Endothelial cell (in vitro differentiated cells): ENCODE measurements at places on chromosomes 11 and 22. TPM values are rescaled to one million over a fixed set of nuclear protein-coding genes. Genes with fewer than 3 reads are reported as not detected.
A peak's percentile ranks its signal among the peaks of the same experiment; 100 is the strongest.

BTBD10 gene
- total RNA-seq, result 82.2 TPM

DNA sequence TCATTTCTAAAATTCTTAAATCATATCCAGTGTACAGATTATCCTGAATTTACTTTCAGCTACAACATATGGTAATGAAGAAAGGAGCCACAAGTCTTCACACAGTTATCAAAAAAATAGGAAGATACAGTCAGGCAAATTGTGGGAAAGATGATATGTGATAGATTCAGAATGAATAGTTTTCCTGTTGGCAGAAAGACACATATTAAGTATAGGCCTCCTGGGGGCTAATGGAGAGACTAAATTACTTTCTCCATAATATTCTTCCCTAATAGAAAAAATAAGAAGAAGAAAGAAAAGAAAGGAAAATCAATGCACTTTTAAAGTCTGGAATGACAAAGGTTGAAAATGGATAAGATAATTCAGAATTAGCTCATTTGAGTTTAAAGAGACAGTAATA, 2073.5 kb downstream of the LRRC4C start:
- DNase-seq, result no peak

DNA sequence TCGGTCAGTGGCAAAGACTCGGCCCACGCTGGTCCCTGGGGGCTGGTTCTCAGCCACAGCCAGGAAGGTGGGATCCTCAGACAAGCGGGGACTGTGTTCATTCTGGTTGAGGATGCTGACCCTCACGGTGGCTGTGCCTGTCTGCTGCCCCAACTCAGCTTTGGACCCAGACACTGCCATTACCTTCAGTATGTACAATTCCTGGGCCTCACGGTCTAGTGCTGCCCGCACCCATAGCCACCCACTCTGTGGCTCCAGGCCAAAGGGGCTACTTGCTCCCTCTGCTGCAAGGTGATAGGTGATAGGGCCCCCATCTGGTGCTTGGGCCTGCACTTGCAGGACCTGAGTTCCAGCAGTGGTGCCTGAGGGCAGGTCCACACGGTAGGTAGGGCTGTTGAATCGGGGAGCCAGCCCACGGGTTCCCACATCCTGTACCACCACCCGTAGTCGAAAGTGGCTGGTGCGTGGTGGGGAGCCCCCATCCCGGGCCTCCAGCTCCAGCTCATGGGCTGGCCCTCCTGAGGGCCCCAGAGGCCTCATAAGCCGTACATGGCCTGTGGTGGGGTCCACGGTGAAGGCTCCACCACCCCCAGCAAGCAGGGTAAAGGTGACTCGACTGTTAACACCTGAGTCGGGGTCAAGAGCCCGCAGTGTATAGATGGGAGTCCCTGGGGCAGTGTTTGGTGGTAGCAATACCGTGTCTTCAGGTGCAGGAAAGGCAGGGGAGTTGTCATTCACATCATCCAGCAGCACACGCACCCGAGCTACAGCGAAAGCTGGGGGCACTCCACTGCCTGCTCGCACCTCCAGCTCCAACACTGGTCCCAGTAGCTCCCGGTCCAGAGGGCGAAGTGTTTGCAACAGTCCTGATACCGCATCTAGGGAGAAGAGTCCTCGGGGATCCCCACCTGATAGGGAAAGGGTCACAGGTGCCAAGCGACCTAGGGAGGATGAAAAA, 13.2 kb upstream of the TPP1 start:
- DNase-seq, result no peak

SMC1B gene
- total RNA-seq, result not detected

DNA sequence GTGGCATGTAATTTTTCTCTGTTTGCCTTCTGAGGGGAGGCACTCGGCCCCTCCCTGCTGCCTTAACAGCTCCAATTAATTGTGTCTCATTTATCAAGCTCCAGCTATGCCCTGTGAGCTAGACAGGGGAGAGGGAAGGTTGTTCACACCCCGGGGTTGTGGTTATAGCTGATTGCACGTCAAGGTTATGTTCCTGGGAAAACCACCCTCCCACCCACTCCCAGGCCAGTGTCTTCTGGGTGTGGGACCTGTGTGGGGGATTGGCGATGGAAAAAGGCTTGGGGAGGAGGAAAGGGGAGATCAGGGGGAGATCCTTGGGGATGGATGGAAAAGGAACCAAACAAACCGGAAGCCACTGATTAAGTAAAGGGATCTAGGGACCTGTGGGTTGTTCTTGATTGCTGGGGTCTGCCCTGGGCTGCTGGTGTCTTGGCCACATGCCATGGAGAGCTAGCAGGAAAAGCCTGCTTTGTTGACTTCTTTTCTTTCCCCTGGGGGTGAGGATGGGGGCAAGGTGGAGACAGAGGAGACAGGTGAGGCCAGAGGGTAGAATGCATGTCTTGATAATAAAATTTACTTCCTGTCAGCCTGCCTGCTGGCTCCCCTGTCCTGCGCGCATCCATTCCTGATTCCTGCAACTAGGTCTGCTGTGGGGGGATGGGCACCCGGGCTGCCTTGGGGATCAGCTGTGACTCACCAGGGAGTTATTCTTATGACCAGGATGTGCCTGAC, 13.5 kb upstream of the SORL1-AS1 start:
- DNase-seq, result peak; percentile 78

DNA sequence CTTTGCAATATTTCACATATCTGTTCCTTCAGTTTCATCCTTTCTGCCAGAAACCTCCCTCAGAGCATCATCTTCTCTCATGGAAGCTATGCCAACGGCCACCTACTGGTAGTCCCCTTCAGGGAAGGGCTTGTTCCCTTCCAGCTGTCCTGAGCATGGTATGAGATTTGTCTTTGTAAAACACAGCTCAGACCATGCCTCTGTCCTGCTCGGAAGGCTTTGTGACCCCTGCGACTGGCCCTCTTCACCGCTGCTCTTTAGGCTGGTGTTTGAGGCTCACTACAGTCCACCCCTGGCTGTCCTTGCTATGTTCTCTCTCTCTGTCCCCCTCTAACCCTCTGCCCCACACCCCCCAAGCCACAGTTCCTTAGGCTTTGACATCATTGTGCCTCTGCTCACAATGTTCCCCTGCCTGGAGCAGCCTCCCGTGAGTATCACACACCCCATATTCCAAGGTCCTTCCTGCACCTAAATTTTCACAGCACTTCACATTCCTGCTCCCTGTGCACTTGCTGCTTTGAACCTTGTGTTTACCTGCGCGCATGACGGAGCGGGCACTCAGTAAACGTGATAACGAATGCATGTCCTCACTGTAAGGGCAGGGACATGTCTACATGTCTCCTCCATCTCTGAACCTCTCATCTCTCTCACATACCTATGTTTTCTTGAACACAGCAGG, 24.0 kb upstream of the ACER3 start:
- no peak for DNase-seq

- no peak for DNase-seq
Measured at GRCh38 chr22:43534916-43535315, 123.1 kb downstream of the MPPED1 start.

EED gene
- 18.5 TPM for total RNA-seq

GRCh38 chr11:131537748-131538147, 167.3 kb downstream of the NTM start:
- DNase-seq, result no peak

SERHL2 gene
- total RNA-seq, result 0.69 TPM

NLRP14 gene
- total RNA-seq, result 0.13 TPM

DNA sequence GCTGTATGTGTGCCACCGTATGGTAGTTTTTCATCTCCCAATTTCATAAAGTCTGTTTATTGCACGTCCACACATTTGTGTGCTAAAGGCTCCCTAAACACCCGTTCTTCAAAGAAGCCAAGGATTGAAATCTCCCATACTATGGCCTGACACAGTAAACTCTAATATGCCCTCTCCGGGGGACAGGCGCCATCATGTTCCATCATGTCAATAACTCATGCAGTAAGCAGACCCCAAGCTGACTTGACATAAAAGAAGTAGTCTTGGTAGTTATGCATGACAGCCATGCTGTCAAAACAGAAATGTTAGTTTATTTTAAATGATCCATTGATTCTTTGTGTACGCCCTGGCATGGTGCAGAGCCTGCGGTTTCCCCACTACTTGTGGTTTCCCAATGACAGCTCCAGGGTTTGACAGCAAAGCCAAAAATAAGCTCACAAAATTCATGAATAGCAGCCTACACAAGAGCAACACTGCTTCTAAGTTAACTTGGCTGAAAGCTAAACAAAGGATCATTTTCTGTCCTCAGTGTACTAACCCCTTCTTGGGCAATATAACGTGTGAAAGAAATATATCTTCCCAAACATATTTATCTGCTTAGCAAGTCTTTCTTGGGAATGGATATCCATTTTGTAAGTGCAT, 56.5 kb upstream of the CABP7 start:
- no peak for DNase-seq

DNA sequence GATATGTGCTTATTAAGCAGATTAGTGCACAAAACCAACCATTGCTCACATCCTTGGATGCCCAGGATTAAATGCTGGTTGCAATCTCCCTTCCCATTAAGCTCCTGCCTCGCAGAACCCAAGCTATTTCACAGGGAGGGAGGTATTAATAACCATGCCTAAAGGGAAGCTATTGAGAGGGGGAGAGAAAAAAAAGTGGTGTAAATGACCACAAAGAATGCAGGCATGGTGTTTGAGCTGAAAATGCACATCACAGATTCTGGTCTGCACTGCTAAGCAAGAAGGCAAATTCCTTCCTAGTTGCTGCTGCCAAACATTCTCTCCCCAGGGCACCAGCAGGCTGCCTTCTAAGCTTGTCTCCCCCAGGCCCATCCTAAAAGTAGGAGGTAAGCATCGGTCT, 92.0 kb upstream of the ISX start:
- no peak for DNase-seq

DNA sequence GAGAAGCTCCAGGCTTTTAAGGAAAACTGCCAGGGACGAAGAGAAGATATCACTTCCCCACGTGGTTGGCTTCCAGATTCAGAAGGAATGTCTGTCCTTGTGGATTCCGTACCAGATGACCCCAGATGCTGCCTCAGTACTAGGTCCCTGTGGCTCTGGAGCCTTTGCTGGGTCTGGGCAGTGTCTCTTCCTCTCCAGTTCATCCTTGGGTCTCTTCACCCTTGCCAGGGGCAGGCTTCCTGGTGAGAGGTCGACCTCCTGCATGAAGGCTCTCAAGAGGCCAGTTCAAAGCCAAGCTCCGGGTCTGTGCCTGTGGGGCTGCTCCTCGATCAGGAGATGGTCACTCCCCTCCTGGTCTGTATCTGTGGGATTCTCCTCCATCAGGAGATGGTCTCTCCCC, 74.7 kb upstream of the B3GAT1 start:
- no peak for DNase-seq

DNA sequence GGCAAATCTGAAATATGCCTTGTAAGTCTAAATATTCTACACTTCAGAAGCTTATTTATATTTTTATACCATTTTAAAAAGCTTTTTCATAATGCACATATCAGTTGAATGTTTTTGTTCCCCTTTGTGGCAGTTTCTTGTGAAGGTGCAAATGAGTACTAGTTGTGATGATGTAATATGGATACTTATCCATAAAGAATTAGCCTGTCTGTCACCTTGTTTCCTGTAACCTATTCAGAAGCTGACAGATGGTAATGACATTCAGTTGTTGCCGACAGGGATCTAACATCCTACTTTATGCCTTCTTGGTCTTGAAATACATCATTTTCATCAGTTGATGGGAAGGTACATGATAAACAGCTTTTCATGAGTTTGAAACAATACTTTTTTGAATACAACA, 2.9 kb downstream of the QSER1 start:
- no peak for DNase-seq

ZFP91 gene
- total RNA-seq, result 28.4 TPM

GRCh38 chr22:23001463-23001862, 68.9 kb upstream of the GNAZ start:
- DNase-seq, result no peak

NLRP6 gene
- not detected for total RNA-seq

GRCh38 chr22:46033256-46034200, 56.6 kb upstream of the WNT7B start:
- no peak for DNase-seq

PRRG4 gene
- total RNA-seq, result not detected

YPEL4 gene
- total RNA-seq, result not detected

DNAJB7 gene
- total RNA-seq, result not detected

MCM5 gene
- total RNA-seq, result 80.9 TPM

BAIAP2L2 gene
- total RNA-seq, result 0.77 TPM

ANGPTL5 gene
- total RNA-seq, result not detected

DNA sequence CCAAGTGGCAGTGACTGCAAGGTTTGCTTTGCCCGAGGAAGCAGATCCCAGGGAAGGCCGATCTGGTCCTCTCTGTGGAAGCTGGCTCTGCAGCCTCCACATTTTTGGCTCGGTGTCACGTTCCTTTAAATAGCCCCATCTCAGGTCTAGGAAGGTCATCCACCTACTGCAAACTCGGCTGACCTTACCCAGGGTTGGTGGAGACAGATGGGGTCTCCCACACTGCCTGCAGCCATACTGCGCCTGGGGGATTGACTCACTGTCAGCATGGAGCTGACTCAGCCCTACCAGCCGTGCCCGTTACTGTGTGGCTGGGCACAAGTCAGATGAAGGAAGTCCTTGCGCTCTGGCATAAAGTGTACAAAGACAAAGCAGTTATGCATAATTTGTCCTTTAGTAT, 16.9 kb downstream of the CDPF1 start:
- DNase-seq, result no peak

- DNase-seq, result no peak
Measured at GRCh38 chr11:123116486-123116885, 54.5 kb upstream of the HSPA8 start.

DNA sequence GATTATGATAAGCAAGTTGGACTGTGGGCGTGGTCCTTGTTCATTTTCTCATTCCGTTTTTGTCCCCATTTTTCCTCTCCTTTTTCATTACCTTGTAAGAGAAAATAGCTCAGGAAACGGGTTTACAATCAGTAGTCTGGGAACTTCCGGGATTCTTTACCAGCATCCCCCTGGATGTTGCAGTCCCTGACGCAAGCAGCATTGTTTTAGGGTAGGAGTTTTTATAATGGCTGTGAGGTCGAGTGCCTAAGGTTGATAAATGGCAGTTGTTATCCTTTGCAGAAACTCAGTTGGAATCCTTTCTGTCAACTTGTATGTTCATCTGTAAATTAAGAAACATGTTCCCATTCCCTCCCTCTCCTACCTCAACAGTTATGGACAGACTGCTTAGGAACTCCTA, 68.3 kb downstream of the ARHGEF12 start:
- DNase-seq, result peak; percentile 46

CADM1 gene
- total RNA-seq, result 65.5 TPM

GRCh38 chr11:125235071-125235471, 70.5 kb downstream of the PKNOX2 start:
- DNase-seq, result no peak

DNA sequence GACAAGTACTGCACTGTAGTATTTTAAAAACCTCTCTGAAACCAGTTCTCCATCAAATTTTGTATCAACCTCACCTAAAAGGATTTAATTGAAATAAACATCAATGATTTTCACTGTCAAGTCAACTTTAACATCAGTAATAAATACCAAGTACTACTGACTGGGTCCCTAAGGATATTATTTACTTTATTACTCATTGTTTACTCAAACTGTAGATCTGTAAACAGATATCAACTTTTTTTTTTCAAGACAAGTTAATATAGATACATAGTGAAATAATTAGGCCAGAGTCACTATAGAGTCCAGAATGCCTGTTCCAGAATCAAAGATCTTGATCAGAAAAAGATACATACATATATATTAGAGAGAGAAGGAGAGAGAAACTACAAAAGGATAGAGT, 1.6 kb downstream of the RNF141 start:
- no peak for DNase-seq

LRRC56 gene
- 2.6 TPM for total RNA-seq
